ENCODE measurements at places on chromosomes 3 and 15.

DNA sequence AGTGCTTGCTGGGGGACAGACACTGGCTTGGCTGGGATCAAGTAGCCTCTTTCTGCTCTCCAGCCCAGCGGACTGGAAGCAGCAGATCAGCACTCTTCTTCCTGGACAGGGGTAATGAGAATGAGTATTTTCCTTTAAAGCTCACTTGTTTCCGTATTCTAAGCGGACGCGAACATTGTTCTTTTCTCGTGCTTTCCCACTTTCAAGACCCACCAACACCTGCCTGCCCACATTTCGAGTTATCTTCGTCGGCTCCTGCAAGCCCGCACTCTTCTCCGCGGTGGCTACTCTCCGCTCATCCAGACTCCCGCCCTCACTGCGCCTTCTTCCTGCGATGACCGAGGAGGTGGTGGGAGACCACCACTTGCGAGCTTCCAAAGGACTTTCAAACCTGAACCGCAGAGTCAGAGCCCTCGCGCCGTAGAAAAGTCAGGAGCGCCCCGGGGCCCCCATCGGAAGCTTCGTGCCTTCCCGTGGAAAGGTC, 1.6 kb upstream of the PPM1L start:
- DNase-seq = no peak

- no peak for DNase-seq
Measured at GRCh38 chr15:67174864-67175573, 79.4 kb downstream of the AAGAB start.

GRCh38 chr3:75180235-75180944, 483.7 kb upstream of the FRG2C start:
- DNase-seq = no peak

GRCh38 chr3:59769127-59769750, 719.4 kb upstream of the CFAP20DC start:
- no peak for DNase-seq

DNA sequence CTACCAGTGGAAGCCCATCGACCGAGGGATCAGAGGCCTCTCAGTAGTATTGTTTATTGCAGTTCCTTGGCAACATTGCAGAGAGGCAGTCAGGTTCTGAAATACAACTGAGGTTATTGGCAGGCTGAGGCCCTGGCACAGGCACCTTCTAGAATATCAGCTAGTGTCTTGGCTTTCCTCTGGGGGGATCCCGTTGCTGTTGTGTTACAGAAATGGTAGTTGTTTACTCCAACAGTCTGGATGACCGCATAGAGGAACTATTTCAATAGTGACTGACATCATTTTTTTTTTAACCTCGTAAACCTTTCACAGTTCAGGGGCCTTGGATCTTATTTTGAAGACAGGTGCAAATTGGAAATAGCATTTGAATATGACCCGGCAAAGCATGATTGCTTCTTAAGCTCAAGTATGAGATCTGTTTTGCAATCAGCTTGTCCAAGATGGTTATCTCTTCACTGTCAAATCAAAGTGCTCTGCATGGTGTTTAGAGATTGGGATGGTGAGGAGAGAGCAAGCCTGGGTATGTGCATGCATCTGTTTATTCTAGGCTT, 63.9 kb downstream of the PGPEP1L start:
- DNase-seq = no peak

Data from stimulated activated CD8-positive, alpha-beta memory T cell treated with anti-CD3 and anti-CD28 coated beads, Interleukin-12 subunit alpha, Interleukin-12 subunit beta, amount 100 ng/mL, for 4 hours (primary cell).